ENCODE measurements at places on chromosomes 3 and 15.
A peak's percentile ranks its signal among the peaks of the same experiment; 100 is the strongest.

- no peak for DNase-seq
- no peaks in the 10 kb centered on the region for H3K27me3 ChIP-seq
- H3K4me1 ChIP-seq: no peaks in the 10 kb centered on the region
- peak overlapping the region; percentile 92 for H3K27ac ChIP-seq
Observed at GRCh38 chr3:15428539-15428938, 1.1 kb downstream of the EAF1 start.

DNA sequence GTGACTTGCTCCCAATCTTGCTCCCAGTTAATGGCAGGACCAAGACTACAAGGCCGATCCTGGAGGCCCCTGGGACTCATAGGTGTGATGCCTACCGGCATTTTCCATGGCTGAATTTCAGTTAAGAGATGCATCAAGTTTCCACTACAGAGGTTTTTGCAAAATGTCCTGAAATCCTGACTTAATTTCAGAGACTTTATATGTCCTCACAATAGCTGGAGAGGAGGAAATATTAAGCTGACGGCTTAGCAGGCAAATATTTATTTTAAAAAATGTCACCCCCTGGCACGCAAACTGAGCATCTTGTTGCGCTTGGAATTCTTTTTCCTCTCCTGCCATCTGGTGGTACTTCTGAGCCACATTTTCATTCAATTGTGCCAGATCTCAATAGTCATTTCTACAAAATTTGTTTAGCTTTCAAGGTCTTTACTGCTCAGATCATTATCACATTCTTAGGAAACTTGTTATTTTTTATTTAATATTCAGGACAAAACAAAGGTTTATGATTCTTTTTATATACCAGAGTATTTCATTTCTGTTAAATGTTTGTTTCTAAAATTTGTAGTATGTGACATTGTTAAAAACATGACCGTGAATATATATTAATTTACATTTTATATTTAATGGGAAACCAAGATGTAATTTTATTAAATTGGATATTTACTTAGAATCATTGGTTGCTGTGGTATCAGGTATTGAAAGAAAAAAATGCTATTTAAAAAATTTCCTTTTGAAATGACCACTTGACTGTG, 189.2 kb upstream of the THRB start:
- no peaks in the 10 kb centered on the region for H3K36me3 ChIP-seq
- no peak overlapping the region for H3K27ac ChIP-seq
- no peaks in the 10 kb centered on the region for H3K27me3 ChIP-seq
- H3K4me3 ChIP-seq: no peak overlapping the region
- H3K4me1 ChIP-seq: no peaks in the 10 kb centered on the region

DNA sequence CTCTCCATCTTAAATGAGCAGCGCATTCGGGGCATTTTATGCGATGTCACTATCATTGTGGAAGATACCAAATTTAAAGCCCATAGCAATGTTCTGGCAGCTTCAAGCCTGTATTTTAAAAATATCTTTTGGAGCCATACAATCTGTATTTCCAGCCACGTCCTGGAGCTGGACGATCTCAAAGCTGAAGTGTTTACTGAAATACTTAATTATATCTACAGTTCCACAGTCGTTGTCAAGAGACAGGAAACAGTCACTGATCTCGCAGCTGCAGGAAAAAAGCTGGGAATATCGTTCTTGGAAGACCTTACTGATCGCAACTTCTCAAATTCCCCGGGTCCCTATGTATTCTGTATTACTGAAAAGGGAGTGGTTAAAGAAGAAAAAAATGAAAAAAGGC, 44.4 kb upstream of the RASA2 start:
- H3K4me3 ChIP-seq: no peak overlapping the region
- DNase-seq: no peak
- no peaks in the 10 kb centered on the region for H3K27me3 ChIP-seq
- peaks cover 3% of the 10 kb centered on the region for H3K36me3 ChIP-seq
- peaks cover 8% of the 10 kb centered on the region for H3K4me1 ChIP-seq

- H3K27me3 ChIP-seq: no peaks in the 10 kb centered on the region
- peak overlapping the region; percentile 53 for H3K4me3 ChIP-seq
- no peaks in the 10 kb centered on the region for H3K36me3 ChIP-seq
- no peak overlapping the region for H3K27ac ChIP-seq
Observed at GRCh38 chr15:59438625-59439290, 772 bp downstream of the FAM81A start.

- H3K27ac ChIP-seq: peak overlapping the region; percentile 54
- DNase-seq: no peak
- H3K36me3 ChIP-seq: no peaks in the 10 kb centered on the region
- no peak overlapping the region for H3K4me3 ChIP-seq
- no peaks in the 10 kb centered on the region for H3K27me3 ChIP-seq
Observed at GRCh38 chr3:170741756-170742529, 128.1 kb downstream of the RPL22L1 start.

DNA sequence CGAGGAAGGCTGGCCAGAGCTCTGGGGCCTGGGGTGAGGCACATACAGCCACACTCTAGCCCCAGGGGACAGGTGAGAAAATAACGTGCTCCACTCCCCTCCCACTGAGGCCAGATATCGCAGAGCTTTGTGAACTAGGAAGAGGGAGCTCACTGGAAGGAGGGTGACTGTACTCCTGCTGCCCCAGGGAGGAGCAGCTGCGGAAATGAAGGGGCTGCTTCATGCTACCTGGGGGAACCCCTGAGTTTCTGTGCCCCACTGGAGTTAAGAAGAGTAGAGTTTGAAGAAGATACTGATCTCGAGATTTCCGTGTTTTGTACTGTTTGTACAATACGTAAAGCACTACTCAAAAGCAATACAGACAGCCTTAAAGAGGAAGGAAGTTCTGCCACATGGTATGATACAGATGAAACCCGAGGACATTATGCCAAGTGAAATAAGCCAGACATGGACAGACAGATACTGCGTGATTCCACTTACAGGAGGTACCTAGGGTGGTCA, 44.6 kb downstream of the CMTM6 start:
- peaks cover 1% of the 10 kb centered on the region for H3K36me3 ChIP-seq
- H3K4me3 ChIP-seq: no peak overlapping the region
- no peak overlapping the region for H3K27ac ChIP-seq
- no peak for DNase-seq
- H3K27me3 ChIP-seq: no peaks in the 10 kb centered on the region

DNA sequence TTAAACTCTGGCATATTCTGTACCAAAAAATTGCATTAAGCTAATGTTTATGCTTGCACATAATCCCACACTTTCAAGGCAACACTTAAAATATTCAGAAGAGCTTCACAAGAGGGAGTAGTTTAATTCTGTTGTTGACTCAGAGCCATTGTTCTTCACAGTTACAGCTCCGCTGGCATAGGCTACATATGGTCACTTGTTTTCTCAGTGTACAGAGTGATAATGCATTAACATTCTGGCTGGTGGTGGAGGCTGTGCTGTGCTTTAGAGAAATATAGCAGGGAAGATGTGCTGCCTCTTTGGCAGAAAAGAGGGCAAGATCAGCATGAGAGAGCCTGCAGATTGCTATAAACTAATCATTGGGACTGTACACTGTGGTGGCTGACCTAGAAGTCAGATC, 13.3 kb downstream of the NLGN1 start:
- H3K36me3 ChIP-seq: no peaks in the 10 kb centered on the region
- no peak overlapping the region for H3K4me3 ChIP-seq
- DNase-seq: no peak

GRCh38 chr3:188153437-188154013, 432 bp upstream of the LPP start:
- DNase-seq: peak; percentile 87
- no peaks in the 10 kb centered on the region for H3K27me3 ChIP-seq
- H3K27ac ChIP-seq: peak overlapping the region; percentile 89
- H3K4me3 ChIP-seq: peak overlapping the region; percentile 68
- peaks cover 65% of the 10 kb centered on the region for H3K4me1 ChIP-seq

GRCh38 chr15:39426552-39427532, 154.0 kb upstream of the THBS1 start:
- H3K4me3 ChIP-seq: no peak overlapping the region
- H3K36me3 ChIP-seq: no peaks in the 10 kb centered on the region
- DNase-seq: no peak

- H3K27ac ChIP-seq: no peak overlapping the region
- H3K4me1 ChIP-seq: no peaks in the 10 kb centered on the region
- no peaks in the 10 kb centered on the region for H3K27me3 ChIP-seq
Observed at GRCh38 chr3:126501054-126501453, 16.5 kb downstream of the UROC1 start.

GRCh38 chr3:170109579-170110293, 71.8 kb downstream of the PHC3 start:
- H3K27ac ChIP-seq: no peak overlapping the region
- DNase-seq: no peak
- no peaks in the 10 kb centered on the region for H3K4me1 ChIP-seq
- H3K36me3 ChIP-seq: no peaks in the 10 kb centered on the region

GRCh38 chr15:38626443-38627050, 61.9 kb upstream of the RASGRP1 start:
- H3K27me3 ChIP-seq: no peaks in the 10 kb centered on the region
- H3K27ac ChIP-seq: no peak overlapping the region
- peaks cover 40% of the 10 kb centered on the region for H3K4me1 ChIP-seq

- no peaks in the 10 kb centered on the region for H3K27me3 ChIP-seq
- no peak overlapping the region for H3K4me3 ChIP-seq
- H3K36me3 ChIP-seq: no peaks in the 10 kb centered on the region
- no peak for DNase-seq
- no peaks in the 10 kb centered on the region for H3K4me1 ChIP-seq
Observed at GRCh38 chr3:153973722-153974265, 147.4 kb upstream of the ARHGEF26 start.

DNA sequence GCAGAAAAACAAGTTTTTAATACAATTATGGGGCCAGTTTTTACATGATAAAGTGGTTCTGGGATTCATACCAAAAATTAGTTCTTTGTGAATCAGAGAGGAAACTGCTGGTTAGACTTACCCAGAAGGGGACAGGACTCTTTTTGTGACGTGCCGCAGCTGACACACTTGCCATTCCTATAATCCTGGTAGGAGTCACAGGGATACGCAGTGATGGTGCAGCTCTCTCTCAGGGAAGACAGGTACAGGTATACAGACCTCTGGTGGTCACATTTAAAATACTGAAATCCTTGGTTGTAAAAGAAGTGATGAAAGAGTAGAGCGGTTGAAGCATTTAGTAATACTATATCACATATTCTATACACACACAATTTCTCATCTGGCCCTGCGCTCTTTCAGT, 20.2 kb upstream of the TMEM41A start:
- no peak overlapping the region for H3K27ac ChIP-seq
- H3K4me1 ChIP-seq: no peaks in the 10 kb centered on the region
- H3K27me3 ChIP-seq: no peaks in the 10 kb centered on the region
- no peaks in the 10 kb centered on the region for H3K36me3 ChIP-seq
- no peak for DNase-seq

- H3K27me3 ChIP-seq: no peaks in the 10 kb centered on the region
- peaks cover 7% of the 10 kb centered on the region for H3K4me1 ChIP-seq
- H3K4me3 ChIP-seq: no peak overlapping the region
- H3K36me3 ChIP-seq: no peaks in the 10 kb centered on the region
- H3K27ac ChIP-seq: no peak overlapping the region
- DNase-seq: no peak
Observed at GRCh38 chr3:31220431-31220830, 312.3 kb upstream of the STT3B start.

- no peak for DNase-seq
- no peaks in the 10 kb centered on the region for H3K4me1 ChIP-seq
- H3K27me3 ChIP-seq: no peaks in the 10 kb centered on the region
- H3K27ac ChIP-seq: no peak overlapping the region
- H3K4me3 ChIP-seq: no peak overlapping the region
Observed at GRCh38 chr3:186953011-186953487, 22.7 kb downstream of the ST6GAL1 start.

DNA sequence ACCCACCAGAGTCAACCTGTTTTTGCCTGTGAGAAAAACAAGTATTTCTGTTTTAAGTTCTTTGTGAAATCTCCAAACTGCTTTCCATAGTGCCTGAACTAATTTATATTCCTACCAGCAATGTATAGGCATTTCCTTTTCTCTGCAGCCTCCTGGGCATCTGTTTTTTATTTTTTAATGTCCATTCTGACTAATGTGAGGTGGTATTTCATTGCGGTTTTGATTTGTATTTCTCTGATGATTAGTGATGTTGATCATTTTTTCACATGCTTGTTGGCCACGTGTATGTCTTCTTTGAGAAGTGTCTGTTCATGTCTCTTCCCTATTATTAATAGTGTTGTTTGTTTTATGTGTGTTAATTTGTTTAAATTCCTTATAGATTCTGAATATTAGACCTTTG, 820.5 kb downstream of the MCTP2 start:
- no peak overlapping the region for H3K4me3 ChIP-seq
- DNase-seq: no peak
- no peak overlapping the region for H3K27ac ChIP-seq
- no peaks in the 10 kb centered on the region for H3K27me3 ChIP-seq

GRCh38 chr15:96959501-96959900, 629.0 kb downstream of the NR2F2 start:
- no peaks in the 10 kb centered on the region for H3K4me1 ChIP-seq
- DNase-seq: no peak
- H3K4me3 ChIP-seq: no peak overlapping the region

- H3K36me3 ChIP-seq: no peaks in the 10 kb centered on the region
- no peak overlapping the region for H3K27ac ChIP-seq
- no peak overlapping the region for H3K4me3 ChIP-seq
- H3K4me1 ChIP-seq: peaks cover 8% of the 10 kb centered on the region
Observed at GRCh38 chr3:190059242-190059590, 61.5 kb downstream of the P3H2 start.

DNA sequence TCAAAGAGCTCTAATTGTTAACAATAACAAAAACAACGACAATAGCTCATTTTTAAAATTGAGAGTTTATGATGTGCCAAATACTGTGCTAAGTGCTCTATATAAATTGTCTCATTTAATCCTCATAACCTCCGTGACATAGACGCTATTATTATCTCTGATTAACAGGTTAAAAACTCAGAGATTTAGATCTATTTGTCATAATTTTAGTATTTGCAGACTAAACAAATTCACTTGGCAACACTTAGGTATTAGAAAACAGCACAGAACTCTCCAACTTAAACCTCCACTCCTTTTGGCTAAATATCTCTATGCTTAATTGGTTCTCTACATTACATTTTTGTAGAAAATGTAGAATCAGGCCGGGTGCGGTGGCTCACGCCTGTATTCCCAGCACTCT, 136.4 kb downstream of the SPATA16 start:
- H3K27me3 ChIP-seq: no peaks in the 10 kb centered on the region
- H3K27ac ChIP-seq: no peak overlapping the region
- no peak overlapping the region for H3K4me3 ChIP-seq
- H3K4me1 ChIP-seq: peaks cover 15% of the 10 kb centered on the region

DNA sequence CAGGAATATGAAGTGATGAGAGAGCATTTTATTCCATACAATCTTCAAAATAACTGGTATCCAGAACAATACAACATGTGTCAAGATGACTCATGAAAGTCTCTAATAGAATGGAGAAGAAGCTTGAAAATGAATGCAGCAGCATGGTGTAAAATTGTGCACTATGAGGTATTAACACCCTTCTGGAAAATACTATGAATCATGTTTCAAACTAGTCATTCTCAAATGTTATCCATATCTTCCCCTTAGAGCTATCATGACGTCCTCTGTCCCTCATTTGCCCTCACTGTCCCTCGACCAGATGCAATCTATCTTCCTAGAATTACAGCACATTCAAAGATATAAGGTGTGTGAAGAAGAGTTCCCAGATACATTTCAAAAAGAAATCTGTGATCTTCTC, 198.2 kb downstream of the NECTIN3 start:
- no peaks in the 10 kb centered on the region for H3K36me3 ChIP-seq
- DNase-seq: no peak
- H3K27me3 ChIP-seq: no peaks in the 10 kb centered on the region
- no peak overlapping the region for H3K4me3 ChIP-seq
- H3K4me1 ChIP-seq: no peaks in the 10 kb centered on the region
- H3K27ac ChIP-seq: no peak overlapping the region

All from Caco-2 (cell line).